Mammary microvascular endothelial cell (primary cell): ENCODE measurements at places on chromosomes 16 and 17. TPM values are rescaled to one million over a fixed set of nuclear protein-coding genes. Genes with fewer than 3 reads are reported as not detected.

MRPL28 gene
- total RNA-seq: 146 and 154 TPM in 2 replicates

EPN3 gene
- 0.10 and 0.13 TPM in 2 replicates for total RNA-seq

PPP1R27 gene
- not detected in 2 replicates for total RNA-seq

MMP15 gene
- total RNA-seq: 12.3 and 13.4 TPM in 2 replicates

DOC2B gene
- 7.9 and 11.8 TPM in 2 replicates for total RNA-seq

DHX58 gene
- total RNA-seq: 15.4 and 17.7 TPM in 2 replicates

ITGAL gene
- under 0.01 and 0.05 TPM in 2 replicates for total RNA-seq

CDR2L gene
- 34.8 and 37.3 TPM in 2 replicates for total RNA-seq

KRT33B gene
- not detected in 2 replicates for total RNA-seq

RNF157 gene
- 0.44 and 3.1 TPM in 2 replicates for total RNA-seq

ABI3 gene
- 71.1 and 73.1 TPM in 2 replicates for total RNA-seq

ICAM2 gene
- 1,396 and 1,507 TPM in 2 replicates for total RNA-seq

GRIN2C gene
- total RNA-seq: not detected in 2 replicates

SOST gene
- total RNA-seq: not detected in 2 replicates

ULK2 gene
- 9.4 and 10.6 TPM in 2 replicates for total RNA-seq

TMC6 gene
- 35.5 and 43.2 TPM in 2 replicates for total RNA-seq

CD300E gene
- total RNA-seq: not detected in 2 replicates

SBK1 gene
- 0.10 TPM in 1 of 2 replicates, not detected in the other for total RNA-seq

KRTAP2-1 gene
- total RNA-seq: not detected in 2 replicates

NACA2 gene
- total RNA-seq: not detected in 2 replicates

PYDC1 gene
- total RNA-seq: not detected in 2 replicates

KCNJ18 gene
- not detected in 2 replicates for total RNA-seq

MAP3K3 gene
- 48.4 and 57.5 TPM in 2 replicates for total RNA-seq

GOT2 gene
- total RNA-seq: 107 and 110 TPM in 2 replicates

RAP1GAP2 gene
- total RNA-seq: 1.8 and 5.9 TPM in 2 replicates

NDUFAB1 gene
- 205 and 239 TPM in 2 replicates for total RNA-seq

CACNG1 gene
- total RNA-seq: not detected in 2 replicates

TCAP gene
- total RNA-seq: 0.15 TPM in 1 of 2 replicates, not detected in the other

SLC12A3 gene
- 0.20 TPM in 1 of 2 replicates, not detected in the other for total RNA-seq

NR1D1 gene
- 0.87 and 1.7 TPM in 2 replicates for total RNA-seq

COG1 gene
- 19.1 and 19.3 TPM in 2 replicates for total RNA-seq

DPEP2 gene
- total RNA-seq: 0.05 TPM in 1 of 2 replicates, not detected in the other

HAGHL gene
- total RNA-seq: 0.79 and 1.9 TPM in 2 replicates

RTN4RL1 gene
- total RNA-seq: 0.10 TPM in 1 of 2 replicates, not detected in the other

MYH2 gene
- not detected in 2 replicates for total RNA-seq

AHSP gene
- total RNA-seq: not detected in 2 replicates

TNK1 gene
- 0.15 and 2.5 TPM in 2 replicates for total RNA-seq

CEMP1 gene
- not detected in 2 replicates for total RNA-seq

P2RX5 gene
- total RNA-seq: 3.9 and 6.0 TPM in 2 replicates

USH1G gene
- total RNA-seq: not detected in 2 replicates

PRDM7 gene
- total RNA-seq: not detected in 2 replicates

SARM1 gene
- 4.5 and 5.5 TPM in 2 replicates for total RNA-seq

C17orf113 gene
- 0.07 and 0.20 TPM in 2 replicates for total RNA-seq

SCPEP1 gene
- 39.8 and 62.0 TPM in 2 replicates for total RNA-seq

OR3A3 gene
- total RNA-seq: not detected in 2 replicates
